ENCODE measurements at places on chromosomes 1 and 21.

DNA sequence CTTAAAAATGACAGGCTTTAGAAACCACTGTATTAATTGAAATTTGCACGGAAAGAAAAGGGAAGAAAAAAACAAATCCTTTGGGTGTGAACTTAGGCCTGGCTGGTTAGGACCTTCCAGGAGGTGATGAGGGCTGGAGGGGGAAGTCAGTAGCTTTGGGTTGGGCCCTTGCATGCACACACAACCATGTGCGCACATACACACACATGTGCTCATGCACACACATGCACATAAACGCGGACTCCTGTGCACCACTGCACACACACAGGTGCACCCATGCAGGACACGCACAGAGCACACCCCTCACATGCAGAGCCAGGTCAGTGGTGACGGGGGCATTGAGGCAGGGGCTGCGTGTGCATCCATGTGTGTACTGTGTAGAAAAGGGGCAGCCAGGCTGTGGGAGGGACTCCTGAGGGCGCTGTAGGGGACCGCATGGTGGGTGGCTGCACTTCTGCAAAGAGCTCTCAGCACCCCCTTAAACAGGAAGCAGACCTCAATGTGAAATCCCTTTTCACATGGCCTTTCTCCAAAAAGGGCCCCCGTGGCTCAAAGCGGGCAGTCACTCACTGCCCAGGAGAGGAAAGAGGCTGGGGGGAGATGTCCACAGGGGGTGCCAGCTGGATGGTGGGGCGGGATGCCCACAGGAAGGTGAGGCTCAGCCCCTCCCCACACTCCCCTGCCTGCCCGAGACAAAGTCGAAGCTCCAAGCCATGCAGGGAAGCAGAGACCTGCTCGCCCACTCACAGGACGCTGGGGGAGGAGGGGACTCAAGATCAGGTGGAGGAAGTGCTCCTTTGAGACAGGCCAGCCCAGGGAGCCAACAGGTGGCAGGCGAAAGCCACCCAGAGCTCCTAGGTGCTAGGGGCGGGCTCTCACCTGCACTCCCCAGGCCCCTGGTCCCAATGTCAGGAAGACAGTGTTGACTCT, 95.2 kb downstream of the ITPKB start:
- no peak for DNase-seq

GRCh38 chr1:43435146-43436145, 18.3 kb downstream of the HYI start:
- no peak for DNase-seq

DNA sequence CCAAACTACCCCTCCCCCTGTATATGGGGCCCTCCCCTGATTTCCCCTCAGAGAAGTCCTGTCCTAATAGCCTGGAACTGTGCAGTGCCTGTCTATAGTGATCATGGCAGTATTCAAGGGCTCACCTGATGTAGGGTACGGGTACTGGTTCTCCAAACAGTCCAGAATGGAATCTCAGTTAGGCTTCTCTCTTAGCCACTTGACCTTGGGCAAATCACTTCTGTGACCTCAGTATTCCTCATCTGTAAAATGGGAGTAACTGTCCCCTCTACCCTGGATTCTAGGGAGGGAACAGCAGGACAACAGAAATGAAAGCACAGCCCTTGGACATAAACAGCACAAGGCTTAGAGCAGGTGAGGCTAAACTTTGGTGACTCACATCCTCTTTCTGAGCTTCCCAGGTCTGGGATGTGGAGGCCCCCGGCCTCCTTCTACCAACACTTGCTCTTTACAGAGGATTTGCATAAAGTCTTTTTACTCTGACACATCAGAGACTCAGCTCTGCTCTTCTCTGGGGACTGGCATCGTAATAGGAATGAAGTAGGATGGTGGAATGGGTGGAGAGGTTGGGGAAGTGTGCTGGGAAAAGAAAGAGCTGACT, 20.0 kb upstream of the PDZK1IP1 start:
- DNase-seq = no peak

DNA sequence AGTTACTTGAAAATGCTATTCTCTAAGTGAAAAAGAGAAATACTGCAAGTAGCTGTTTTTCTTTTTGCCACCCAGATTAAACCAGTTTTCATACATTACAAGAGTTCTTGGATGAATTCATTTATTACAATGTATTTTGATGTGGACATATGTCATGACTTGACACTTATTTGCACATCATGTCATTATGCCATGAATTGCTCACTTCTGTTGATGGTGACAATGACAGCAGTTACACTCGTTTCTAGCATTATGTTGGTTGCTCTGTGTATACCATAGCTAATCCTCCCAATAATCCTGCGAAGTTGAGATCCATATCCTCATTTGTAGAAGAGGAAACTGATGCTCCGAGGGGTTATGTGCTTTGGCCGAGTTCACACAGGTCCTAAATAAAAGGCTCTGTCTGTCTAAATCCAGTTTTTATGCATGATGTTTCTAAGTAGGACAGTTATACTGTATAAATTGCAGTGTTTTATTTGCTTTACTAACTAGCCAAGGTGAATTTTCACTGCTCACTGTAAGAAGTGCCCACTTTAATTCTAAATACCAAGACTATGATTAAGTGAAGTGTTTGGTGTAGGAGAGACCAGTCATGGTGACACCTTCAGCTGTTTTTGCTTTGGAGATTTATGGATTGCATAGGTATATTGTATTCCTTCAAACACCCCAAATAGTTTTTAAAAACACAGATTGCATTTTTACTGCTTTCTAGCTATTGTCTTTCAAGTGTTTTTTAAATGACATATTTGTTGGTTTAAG, 56.7 kb downstream of the PRDM2 start:
- DNase-seq = no peak

- DNase-seq = no peak
These were observed 2.0 kb upstream of the PERM1 start for GRCh38 chr1:983798-984475.

- DNase-seq = no peak
These were observed 17.4 kb upstream of the FAM89A start for GRCh38 chr1:231057410-231057809.

GRCh38 chr1:8303141-8303540, 14.8 kb upstream of the SLC45A1 start:
- DNase-seq = no peak

DNA sequence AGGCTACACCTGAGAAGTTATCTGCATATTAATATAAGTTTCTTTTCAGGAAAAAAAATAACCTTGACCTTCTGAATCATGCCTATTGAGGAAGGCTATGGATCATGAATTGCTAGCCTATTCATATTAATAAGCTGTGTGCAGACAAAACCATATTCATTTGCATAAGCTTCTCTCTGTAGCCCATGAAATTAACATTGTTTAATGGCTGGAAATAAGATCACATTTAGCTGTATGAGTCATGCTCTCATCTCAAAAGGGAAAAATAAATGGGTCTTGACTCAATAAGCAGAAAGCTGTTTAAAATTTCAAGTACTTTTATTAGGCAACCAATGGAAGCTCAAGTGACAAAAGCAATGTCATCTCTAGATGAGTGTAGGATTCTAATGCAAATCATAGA, 330.0 kb upstream of the DEPDC1 start:
- DNase-seq = no peak

Measured in vagina (tissue), 2 donors.